Caudate nucleus (tissue), 63 donors: ENCODE measurements at places on chromosomes 7 and 10.

DNA sequence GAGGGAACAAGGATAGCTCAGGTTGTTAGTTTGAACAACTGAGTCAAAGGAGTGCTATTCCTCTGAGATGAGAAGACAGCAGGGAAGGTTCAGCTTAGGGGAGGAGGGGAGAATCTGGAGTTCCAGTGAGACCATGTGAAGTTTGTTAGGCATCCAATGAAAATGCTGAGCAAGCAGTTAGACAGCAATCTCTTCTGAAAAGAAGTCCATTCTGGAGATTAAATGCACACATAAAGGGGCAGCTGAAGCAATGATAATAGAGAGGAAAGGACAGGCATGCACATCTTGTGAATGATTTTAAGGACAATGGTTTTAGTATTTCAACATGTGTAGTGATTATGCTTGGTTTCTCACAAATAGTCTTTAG lies 89.7 kb upstream of the GHITM start:
- no peak for DNase-seq

- DNase-seq, result no peak
These were observed 226.2 kb downstream of the TNS3 start for GRCh38 chr7:47355684-47356083.

DNA sequence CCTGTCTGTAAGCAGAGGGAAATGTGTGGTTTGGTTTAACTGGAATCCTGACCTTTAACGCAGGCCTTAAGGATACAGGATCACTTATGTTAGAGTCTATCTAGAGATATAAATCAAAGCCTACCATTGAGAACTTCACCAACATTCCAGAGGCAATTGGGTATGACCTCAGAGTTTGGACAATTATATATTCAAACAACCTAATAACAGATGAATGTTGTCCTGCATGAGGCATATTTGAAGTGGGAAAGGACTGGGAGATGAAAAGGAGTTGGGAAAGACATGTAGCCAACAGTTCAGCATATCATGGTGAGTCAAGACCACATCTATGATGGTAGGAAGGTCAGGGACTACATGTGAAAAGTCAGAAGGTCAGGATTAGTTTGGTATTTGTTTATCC lies 274.2 kb downstream of the DOCK4 start:
- no peak for DNase-seq

GRCh38 chr7:1367501-1368183 lies 91.6 kb downstream of the MICALL2 start:
- DNase-seq, result no peak

- DNase-seq, result no peak
These were observed 287.5 kb upstream of the NPVF start for GRCh38 chr7:25515633-25516275.

DNA sequence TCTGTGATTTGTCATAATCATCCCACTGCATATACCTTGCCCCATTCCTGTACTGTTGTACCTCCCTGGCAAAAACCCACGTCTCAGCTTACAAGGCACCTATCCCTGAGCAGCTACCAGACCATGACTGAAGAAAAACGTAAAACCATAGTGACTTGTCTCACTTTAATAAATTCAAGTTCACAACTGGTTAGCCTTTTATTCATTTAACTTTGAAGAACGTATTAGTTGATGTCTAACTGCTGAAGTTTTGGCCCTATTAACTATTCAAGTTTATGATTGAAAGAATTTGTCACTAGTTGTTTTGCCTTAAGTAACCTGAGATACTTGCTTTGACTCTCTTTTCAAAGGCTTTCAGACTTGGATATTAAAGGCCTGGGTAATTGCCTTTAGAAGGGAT lies 59.7 kb downstream of the GALNT11 start:
- no peak for DNase-seq

DNA sequence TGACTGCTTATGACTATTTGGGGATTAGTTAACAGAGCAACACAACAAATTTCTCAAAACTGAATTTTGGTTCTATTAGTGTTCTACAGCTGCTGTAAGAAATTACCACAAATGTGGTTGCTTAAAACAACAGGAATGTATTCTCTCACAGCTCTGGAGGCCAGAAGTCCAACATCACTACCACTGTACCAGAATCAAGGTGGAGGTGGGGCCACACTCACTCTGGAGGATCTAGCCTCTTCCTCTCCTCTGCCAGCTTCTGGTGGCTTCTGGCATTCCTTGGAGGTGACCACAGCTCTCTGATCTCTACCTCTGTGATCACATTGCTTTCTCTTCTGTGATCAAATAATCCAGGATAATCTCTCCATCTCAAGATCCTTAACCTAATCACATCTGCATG lies 194.7 kb upstream of the BMPER start:
- no peak for DNase-seq

GRCh38 chr7:44390701-44391100 lies 65.3 kb upstream of the CAMK2B start:
- DNase-seq, result no peak

GRCh38 chr7:148457310-148457921 lies 133.2 kb upstream of the C7orf33 start:
- no peak for DNase-seq

- no peak for DNase-seq
These were observed 1326.3 kb downstream of the XPNPEP1 start for GRCh38 chr10:108597031-108597430.
